Aorta (tissue), 5 donors: ENCODE measurements at places on chromosomes 2 and 18. TPM values are rescaled to one million over a fixed set of nuclear protein-coding genes. Genes with fewer than 3 reads are reported as not detected.

Gene TSPYL6
- total RNA-seq: not detected

DNA sequence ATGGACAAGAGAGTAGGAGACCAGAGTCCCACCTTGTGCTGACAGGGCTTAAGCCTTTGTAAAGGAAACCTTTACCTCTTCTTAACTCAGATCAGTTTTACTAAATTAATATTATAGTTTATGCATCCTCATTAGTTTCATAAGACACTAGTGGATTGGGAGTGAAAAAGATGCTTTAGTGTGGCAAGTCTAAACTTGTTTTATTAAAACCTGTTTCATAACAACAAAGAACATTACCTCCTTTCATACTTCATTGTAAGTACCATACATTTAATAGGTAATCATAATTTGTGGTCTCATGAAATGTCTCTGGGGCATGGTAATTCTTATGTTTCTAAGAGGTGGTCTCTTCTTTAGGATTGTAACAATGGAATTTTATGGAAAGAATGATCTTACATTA lies 63.4 kb downstream of the PIKFYVE start:
- peaks cover 13% of the 10 kb centered on the region for H3K36me3 ChIP-seq
- no peaks in the 10 kb centered on the region for H3K27me3 ChIP-seq
- no peak for DNase-seq
- H3K27ac ChIP-seq: no peak overlapping the region

Gene ANKRD29
- 10.2 TPM for total RNA-seq

Gene NFU1
- total RNA-seq: 39.8 TPM

- peak; percentile 32 for DNase-seq
- no peaks in the 10 kb centered on the region for H3K27me3 ChIP-seq
- no peaks in the 10 kb centered on the region for H3K4me1 ChIP-seq
- no peaks in the 10 kb centered on the region for H3K36me3 ChIP-seq
- H3K4me3 ChIP-seq: no peak overlapping the region
Observed at GRCh38 chr2:1509271-1510065, 96.2 kb downstream of the TPO start.

Gene CKAP2L
- total RNA-seq: 0.65 TPM

Gene GAD1
- total RNA-seq: 7.8 TPM

DNA sequence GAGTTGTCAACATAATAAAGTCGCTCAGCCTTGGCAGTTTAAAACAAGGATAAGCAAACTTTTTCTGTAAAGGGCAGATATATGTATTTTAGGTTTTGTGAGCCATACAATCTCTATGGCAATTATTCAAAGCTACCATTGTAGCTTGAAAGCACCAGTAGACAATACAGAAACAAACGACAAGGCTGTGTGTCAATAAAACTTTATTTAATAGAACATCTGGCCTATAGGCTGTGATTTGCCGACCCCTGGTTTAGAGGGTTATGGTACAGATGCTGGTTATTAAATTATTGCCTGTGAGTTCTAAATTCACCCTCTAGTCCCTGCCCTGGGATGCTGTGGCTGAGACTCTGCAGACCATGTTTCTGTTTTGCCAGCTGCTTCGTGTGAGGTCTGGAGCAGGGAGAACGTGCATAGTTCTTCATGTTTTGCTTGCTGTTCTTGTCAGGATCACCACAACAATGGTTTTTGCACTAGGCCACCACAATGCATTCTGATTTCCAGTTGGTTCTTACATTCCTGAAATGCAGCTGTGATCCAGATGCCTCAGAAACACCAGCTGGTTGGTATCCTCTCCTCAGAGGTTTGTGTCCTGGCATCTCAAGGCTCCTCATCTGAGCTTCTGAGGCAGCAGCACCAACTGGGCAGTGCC lies 46.6 kb downstream of the ICOS start:
- no peak overlapping the region for H3K27ac ChIP-seq
- no peaks in the 10 kb centered on the region for H3K27me3 ChIP-seq
- no peaks in the 10 kb centered on the region for H3K4me1 ChIP-seq
- H3K36me3 ChIP-seq: no peaks in the 10 kb centered on the region
- no peak for DNase-seq

DNA sequence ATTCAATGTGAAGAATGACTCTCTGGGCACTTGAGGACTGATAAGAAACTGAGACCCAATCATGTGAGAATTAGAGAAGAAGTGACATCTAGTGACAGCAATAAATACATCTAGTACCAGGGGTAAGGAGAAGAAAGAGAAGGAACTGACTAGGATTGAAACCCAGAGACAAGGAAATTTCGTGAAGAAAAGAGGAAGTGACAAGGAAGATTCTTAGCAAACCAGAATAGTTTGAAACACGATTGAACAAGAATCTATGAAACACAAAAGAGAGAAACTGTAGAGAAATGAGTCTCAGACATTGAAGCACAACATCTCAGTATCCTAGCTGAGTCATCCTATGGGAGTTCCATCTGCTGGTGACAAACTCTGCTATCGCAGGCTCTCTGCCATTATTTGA lies 571.9 kb upstream of the PKDCC start:
- no peaks in the 10 kb centered on the region for H3K27me3 ChIP-seq
- no peak overlapping the region for H3K4me3 ChIP-seq
- no peaks in the 10 kb centered on the region for H3K36me3 ChIP-seq
- H3K4me1 ChIP-seq: no peaks in the 10 kb centered on the region

- H3K36me3 ChIP-seq: no peaks in the 10 kb centered on the region
- no peak overlapping the region for H3K4me3 ChIP-seq
- no peaks in the 10 kb centered on the region for H3K27me3 ChIP-seq
- no peaks in the 10 kb centered on the region for H3K4me1 ChIP-seq
- no peak overlapping the region for H3K27ac ChIP-seq
- no peak for DNase-seq
Observed at GRCh38 chr2:99072551-99072950, 69.0 kb upstream of the C2orf15 start.

DNA sequence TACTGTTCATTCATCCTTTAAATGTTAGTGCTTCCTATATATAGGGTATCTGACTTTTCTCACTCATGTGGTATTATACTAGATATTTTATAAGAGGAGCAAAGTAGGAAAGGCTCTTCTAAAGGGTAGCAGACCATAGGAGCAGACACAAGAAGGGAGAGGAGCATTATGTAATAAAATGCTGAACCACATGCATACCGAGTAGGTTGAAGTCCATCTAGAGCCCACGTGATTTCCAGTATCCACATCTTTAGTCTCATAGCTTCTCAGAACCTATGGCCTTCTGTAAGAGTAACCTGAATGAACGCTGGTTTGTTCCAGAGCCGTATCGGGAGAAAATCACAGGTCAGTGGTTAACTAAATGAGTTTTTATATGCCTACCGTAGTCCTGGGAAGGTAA lies 85.9 kb downstream of the MAP3K20 start:
- no peaks in the 10 kb centered on the region for H3K27me3 ChIP-seq
- H3K36me3 ChIP-seq: no peaks in the 10 kb centered on the region
- no peak for DNase-seq
- H3K4me3 ChIP-seq: no peak overlapping the region

DNA sequence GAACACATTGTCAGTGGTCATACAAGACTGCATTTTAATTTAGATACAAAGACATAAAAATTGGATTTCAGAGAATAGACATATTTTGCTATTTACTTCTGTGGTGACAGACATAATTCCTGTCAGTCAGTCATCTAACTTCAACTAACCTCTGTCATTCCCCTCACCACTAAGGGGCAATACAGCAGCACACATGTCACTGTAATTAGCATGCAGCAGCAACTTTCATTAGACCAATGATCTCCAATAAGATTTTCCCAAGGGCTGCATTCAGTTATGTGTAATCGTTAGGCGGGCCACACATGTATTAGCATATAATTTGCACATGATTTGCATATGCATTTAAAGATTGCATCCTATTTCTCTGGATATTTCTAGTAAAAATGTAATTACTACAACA lies 624.5 kb downstream of the NR4A2 start:
- no peaks in the 10 kb centered on the region for H3K36me3 ChIP-seq
- no peak for DNase-seq
- H3K4me3 ChIP-seq: no peak overlapping the region
